Daoy (cell line): ENCODE measurements at places on chromosomes 6 and 20. TPM values are rescaled to one million over a fixed set of nuclear protein-coding genes. Genes with fewer than 3 reads are reported as not detected.

DNA sequence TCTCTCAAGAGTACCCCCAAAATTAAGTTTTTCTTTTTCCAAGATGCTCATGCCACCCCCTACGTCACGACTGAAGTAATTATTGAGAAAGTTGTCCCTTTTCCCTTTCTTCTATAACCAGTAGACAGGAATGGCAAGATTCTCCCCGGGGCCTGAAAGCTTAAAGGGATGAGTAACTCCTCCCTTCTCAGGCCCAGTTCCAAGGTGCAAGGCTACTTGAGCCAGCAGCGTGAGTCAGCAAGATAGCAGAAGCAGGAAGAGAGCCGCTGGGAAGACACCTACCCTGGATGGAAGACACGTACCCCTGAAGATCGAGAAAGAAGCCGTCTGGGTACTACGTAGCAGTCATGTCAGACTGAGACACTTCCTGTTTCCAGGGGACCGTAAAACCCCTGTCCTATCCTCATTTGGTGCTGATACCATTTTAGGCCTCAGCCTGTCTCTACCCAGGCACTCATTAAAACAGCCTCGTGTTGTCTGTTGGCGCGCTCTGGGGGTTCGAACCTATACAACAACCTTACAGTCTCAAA is 241.0 kb downstream of the ADGRG6 start:
- DNase-seq = peak; percentile 81

DNA sequence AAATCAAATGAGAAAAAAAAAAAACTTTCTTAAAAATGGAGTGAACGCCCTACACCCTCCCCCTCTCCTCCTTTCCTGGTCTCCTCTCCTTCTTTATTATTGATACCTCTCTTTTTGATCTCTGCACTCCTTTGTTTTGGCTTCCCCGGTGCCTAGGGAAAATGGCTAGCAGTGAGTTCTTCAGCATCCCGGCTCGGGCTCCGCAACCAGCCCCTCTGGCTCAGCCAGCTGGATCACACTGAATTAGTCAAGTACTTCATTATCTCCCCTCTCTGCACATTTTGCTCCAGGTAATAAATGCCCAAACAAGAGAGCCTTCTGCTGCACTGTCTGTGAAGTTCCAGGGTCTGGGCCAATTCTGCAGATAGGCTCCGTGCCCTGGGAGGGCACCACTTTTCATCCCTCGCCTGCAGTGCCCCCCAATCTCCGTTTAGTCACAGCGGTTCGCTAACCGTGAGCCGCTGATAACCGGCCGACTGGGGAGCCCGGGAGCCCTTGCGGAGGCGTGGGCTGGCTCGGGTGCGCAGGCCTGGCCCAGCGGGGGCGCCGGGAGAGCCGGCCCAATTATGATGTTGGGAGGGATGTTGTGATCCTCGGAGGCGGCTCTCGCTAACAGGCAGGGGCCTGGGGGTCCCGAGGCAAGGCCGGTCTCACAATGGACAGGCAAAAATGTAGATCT is 301.9 kb downstream of the TFAP2A start:
- peak; percentile 53 for DNase-seq

- DNase-seq = peak; percentile 73
Measured at GRCh38 chr6:10429638-10430427, 15.0 kb upstream of the TFAP2A start.

GRCh38 chr20:62551407-62552323 is 75.9 kb upstream of the GATA5 start:
- DNase-seq = no peak

DNA sequence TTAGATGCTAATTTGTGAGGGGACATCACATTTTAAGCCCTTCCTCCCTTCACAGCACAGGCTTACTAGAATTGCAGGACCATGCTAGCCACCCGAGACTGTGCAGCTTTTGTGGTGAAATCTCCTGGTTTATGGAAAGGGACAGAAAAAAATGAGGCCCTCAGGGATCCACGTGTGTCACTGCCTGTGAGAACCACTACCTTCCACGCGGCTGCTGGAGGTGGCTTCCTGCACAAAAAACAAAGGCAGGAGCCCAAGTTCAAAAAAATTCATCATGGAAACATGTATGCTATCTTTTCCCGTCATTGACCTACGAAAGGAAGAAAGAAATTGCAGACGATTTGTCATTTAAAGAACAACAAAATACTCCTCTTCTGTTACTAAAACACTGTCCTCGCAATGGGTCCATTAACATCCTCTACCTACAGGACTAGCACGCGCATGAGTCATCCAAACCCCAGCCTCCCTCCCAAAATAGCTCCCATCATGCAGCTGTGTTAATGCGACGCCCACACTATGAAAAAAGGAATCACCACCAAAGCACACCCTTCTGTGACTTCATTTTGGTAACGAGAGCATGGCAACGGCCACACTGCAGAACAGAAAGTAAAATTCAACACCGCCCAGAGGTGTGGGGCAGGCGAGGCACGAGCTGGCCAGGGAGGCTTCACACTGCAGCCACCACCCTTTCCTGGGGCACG is 45.7 kb downstream of the RAMACL start:
- peak; percentile 79 for DNase-seq

Gene ATP6V1G2
- 1.5 TPM in 1 of 2 replicates, not detected in the other for total RNA-seq

- DNase-seq = no peak
Measured at GRCh38 chr20:18543932-18544331, 23.3 kb upstream of the SMIM26 start.

Gene NKAIN4
- total RNA-seq = 10.6 and 12.9 TPM in 2 replicates

Gene GMEB2
- 6.2 and 7.6 TPM in 2 replicates for total RNA-seq

DNA sequence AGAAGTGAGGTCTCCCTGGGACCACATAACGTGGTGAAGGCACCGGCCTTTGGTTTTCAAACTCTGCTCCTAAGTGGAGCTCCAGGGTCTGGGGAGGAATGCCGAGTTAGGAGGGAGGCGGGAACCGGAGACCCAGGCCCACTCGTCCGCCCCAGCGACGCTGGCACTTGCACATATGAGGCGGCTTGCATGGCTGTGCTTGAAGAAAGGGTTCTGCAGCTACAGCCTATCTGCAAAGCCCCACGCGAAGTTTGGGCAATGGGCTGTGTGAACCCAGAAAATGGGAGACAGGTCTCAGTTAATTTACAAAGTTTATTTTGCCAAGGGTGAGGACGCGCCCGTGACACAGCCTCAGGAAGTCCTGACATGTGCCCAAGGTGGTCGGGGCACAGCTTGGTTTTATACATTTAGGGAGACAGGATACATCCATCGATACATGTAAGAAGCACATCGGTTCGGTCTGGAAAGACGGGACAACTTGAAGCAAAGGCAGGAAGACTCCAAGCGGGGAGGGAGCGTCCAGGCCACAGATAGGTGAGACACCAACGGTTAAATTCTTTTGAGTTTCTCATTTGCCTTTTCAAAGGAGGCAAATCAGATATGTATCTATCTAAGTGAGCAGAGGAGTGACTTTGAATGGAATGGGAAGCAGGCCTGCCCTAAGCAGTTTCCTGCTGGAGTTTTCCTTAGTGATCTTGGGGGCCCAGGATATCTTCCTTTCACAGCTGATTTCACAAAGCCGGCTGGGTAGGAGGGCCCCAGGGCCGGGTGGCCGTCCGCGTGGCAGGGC is 782 bp upstream of the PCMTD2 start:
- DNase-seq = no peak
